ENCODE measurements at places on chromosomes 7 and 10.

DNA sequence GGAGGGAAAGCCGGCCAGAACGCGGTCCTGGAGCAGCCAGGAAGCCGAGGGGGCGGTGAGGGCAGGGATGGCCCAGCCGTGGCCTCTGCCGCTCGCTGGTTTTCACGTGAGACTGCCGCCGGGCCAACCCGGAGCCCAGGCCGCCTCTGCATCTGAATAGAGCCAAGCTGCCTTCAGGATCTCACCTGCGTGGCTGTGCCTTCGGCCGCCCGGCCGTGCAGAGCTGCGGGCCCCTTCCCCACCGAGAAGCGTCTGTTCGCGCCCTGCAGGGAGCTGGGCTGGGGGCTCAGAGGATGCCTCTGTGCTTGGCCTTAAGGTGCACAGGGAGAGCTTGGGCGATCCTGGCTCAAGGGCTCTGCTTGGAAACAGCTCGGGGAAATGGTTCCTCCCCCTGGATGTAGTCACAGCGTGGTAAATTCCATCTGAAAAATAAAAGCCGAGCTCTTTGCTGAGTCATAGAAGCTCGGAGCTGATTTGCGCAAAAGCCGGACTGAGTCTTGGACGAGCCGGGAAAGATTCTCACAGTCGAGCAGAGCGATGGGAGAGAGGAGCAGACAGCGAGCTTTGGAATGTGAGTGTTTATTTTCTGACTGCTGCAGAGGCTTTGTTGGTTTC lies at the start of gene JAKMIP3:
Gene JAKMIP3, plus strand, starts transcription at position 456 of the 615 bp plus-strand sequence. CDS start 38,863 bp downstream, outside the sequence.
- DNase-seq, result no peak

DNA sequence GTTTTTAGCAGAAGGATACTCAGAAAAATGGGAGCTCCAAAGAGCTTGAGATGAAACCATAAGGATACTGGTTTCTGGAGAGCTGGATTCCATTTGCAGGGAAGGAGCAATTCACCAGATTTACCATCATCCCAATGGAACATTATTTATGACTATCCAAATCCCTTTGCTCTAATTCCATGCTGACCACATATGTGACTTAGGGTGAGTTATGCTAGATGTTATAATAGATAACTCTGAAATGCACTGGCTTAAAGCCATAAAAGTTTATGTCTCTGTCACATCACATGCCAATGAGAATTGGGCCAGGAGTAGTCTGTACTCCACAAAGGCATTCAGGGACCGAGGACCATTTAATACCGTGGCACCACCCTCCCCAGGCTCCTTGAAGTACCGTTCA lies 185.2 kb downstream of the SKIDA1 start:
- DNase-seq, result no peak

DNA sequence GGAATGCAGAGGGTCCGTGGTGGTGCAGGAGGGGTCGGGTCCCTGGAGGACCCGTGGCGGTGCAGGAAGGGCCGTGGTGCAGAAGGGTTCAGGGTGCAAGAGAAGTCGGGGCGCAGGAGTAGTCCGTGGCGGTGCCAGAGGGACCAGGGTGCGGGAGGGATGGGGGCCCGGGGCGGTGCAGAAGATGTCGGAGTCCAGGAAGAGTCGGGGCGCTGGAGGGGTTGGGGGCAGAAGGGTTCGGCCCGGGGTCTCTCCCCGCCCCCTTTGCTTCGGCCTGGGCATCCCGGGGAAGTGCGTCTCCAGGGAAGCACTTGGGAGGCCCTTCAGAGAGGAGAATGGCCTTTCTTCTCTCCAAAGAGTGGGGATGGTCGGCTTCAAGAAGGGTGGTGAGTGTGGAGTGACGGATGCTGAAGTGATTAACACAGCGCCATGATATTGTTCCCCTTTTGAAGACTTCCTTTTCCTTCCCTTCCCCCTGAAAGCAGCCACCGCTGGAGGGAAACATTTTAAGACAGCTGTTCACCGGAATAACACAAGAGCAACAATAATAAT lies 997 bp downstream of the WDR37 start:
- DNase-seq, result no peak

DNA sequence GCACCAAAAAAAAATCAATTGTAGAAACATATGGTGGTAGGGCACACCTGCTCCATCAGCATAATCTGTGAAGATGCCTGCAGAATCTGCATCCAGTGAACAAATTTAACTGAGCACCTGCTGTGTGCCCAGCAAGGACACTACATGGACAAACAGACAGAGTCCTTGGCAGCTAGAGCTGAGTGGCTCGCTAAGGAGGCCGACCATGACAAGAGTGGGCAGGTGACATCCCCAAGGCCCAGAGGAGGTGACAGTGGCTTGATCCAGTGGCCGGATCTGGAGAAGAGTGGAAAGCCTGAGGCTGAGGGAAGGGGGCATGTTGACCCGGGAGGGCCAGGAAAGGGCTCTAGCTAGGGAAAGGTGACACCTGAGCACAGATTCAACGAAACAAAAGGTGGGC lies 68.1 kb downstream of the MAD1L1 start:
- no peak for DNase-seq

- no peak for DNase-seq
Measured at GRCh38 chr7:47370461-47371042, 211.4 kb downstream of the TNS3 start.

- DNase-seq, result no peak
Measured at GRCh38 chr7:22291977-22292376, 65.0 kb downstream of the RAPGEF5 start.

DNA sequence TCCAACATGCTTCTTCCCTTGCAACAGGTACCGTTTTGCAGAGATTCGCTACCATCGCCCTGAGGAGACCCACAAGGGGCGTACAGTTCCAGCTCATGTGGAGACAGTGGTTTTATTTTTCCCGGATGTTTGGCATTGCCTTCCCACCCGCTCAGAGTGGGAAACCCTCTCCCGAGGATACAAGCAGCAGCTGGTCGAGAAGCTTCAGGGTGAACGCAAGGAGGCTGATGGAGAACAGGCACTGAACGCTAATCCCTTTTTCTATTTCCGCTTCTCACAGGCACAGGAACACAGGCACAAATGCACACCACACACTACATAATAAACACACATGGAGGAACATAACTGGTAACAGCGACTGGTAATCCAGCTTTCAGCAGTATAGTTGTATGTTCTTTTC lies 35.2 kb downstream of the CCAR1 start:
- no peak for DNase-seq

- no peak for DNase-seq
Measured at GRCh38 chr10:74483356-74483755, 332.3 kb downstream of the ADK start.

- DNase-seq, result no peak
Measured at GRCh38 chr10:17673471-17674061, 29.6 kb downstream of the STAM start.

DNA sequence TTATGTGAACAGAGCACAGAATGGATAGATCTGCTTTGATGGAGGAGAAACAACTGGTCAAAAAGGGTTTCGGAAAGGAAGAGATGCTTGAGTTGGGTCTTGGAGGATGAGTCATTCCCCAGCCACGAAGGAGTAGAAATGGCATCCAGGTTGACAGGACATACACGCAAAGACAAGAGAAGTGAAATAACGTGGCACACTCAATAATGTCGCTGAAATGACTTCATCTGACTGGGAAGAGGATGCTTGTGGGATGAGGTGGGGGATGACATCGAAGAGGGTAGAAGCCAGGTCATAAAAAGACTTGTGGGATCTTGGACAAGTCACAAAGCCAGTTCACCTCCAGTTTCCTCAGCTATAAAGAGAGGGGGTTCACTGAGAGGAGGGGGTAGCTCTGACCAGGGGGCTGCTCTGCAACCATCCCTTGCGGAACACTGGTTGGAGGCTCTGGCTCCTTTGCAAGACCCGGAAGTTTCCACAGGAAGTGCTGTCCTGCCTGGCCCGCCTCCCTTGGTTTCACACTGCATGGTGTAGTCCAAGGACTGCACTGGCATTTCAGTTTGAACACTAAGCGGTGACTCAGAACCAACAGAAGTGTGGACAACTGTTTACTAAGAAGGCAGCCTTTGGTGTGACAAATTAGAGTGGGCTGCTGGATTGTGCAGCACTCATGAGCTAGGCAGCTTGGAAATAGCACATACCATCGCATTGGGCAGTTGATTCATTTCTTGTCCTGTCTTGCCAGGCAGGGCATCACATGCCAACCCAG lies 189.9 kb upstream of the ADO start:
- DNase-seq, result no peak

GRCh38 chr10:59611048-59611447 lies 98.6 kb downstream of the SLC16A9 start:
- no peak for DNase-seq

DNA sequence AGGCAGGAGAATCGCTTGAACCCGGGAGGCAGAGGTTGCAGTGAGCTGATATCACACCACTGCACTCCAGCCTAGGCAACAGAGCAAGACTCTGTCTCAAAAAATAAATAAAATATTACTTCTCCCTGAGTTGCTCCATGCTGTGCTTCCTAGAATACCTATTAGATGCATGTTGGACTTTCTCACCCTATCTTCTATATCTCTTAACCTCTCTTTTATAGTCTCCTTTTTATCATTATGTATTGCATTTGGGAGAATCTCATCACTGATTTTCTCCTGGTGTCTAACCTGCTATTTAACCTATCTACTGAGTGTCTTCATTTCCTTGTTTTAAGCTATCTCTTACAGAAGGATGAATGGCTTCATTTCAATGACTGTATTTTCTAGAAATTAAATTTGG lies 32.1 kb upstream of the NANOS1 start:
- DNase-seq, result no peak

DNA sequence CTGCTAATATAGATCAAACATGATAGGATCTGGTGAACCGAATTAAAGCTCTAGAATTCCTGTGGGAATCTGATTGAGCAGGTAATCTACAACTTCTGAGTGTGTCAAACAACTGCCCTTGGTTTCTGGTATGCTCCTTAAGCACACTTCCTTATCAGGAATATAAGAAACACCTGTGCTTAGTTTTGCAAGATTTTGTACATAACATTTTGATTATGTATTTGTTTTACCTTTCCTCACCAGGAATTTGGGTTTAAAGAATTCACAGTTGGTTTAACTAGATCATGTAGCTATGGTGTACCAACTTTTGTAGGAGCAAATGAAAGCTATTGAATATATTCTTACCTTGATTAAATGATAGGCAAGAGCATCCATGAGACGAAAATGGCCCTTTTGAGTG lies 40.6 kb downstream of the MCU start:
- no peak for DNase-seq

DNA sequence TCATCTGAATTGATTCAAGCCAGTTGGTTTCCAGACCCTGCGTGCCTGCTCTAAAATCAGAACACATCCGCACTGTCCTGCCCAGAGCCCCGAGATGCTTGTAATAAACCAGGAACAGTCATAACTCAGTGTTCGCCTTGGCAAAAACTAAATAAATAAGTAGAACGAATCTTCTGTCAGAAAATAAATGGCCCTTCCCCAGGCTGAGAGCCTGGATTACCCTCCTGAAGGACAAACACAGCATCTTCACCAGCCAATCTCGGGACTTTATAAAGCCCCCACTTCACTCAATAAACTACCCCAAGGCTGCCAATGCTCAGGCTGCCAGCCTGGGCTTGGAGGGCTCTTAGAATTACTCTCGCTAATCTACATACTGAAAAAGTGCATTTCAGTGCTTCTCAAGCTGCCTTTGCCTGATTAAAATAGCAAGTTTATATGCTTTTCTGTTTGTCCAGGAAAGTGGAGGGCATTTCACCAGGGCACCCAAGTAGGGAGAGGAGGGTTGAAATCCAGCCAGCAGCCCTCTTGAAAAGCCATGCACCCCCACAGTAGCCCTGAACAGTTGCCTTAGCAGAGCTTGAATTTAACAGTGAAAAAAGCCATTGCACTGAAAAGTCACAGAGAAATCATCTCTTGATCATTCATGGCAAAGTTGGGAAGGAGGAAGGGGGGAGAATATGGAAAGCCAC lies 136.6 kb downstream of the CALN1 start:
- no peak for DNase-seq

- DNase-seq, result no peak
Measured at GRCh38 chr7:149767068-149767467, 6.3 kb downstream of the ZNF467 start.

DNA sequence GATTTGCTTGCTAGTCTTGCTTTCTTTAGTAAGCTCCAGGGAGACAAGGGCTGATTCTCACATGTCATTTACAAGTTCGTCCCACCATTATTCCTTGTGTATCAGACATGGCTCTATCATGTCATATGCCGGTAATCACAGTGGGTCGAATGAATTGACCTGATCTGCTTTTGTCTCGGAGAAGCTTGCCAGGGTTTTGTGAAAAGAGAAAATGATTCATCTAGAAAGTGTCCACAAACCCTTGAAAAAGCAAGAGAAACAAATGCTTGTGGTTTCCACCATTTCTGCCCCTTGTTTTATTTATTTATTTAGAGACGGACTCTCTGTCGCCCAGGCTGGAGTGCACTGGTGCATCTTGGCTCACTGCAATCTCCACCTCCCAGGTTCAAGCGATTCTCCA lies 278.5 kb downstream of the TCF7L2 start:
- DNase-seq, result no peak

GRCh38 chr10:132974249-132974796 lies 32.0 kb upstream of the CFAP46 start:
- DNase-seq, result no peak

GRCh38 chr7:129898502-129899160 lies 54.1 kb downstream of the UBE2H start:
- DNase-seq, result no peak

DNA sequence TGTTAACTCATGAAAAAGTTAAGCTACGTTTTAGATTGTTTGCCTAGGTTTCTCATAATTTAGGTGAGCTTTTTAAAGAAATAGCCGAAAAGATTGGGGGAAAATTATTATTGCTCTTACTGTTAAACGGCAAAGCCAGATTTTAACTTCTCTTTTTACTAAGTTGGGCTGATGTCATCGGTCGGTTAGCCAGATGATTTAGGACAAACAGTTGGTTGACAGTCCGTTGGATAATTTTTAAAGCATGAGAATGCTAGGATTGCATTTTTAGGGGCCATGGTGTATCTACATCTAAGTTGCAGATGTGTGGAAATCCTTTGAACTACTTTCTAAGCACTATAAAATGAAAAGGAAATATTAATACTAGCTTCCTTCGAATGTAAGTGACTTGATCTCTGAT lies 280.9 kb upstream of the AKR1E2 start:
- DNase-seq, result no peak

- no peak for DNase-seq
Measured at GRCh38 chr7:28879105-28879504, 79.0 kb downstream of the TRIL start.

DNA sequence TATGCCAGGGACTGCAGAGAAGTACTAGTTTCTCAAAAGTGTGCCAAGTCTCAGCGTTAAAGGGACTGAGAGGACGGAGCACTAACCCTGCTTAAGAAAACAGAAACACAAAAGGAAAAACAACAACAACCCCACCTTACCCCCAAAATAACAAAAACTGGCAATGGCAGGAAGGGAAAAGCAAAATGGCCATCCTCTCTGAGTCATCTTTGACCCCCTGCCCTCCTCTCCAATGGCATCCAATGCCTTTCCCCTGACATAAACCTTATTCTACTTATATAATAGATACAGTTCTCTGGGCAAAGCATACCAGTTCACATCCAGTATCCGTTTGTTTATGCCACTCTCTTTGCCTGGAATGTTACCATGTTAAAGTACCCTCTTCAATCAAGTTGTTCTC lies 1.6 kb downstream of the POLR1F start:
- DNase-seq, result no peak

- DNase-seq, result no peak
Measured at GRCh38 chr7:131521651-131522163, 34.7 kb downstream of the PODXL start.
